ENCODE measurements at places on chromosomes 12 and 14.

DNA sequence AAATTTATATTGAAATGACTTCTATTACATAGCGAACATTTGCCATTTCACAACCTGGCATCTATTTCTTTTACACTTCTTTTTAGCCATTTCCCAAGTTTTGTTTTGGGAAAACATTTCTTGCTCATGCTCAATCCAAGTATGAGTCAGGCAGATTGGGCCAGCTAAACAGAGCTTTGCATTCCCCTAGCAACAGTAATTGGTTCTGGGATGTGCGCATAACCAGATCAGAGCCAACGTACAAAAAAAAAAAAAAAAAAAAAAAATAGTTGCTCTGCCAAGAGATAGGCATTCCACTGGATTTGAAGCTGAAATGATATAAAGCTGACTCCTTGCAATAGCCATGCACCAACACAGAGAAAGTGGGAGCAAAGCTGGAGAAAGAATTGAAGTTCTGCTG lies 37.5 kb downstream of the PLCZ1 start:
- no peak for DNase-seq

GRCh38 chr14:76866456-76866855 lies 40.2 kb downstream of the LRRC74A start:
- DNase-seq = no peak

- no peak for DNase-seq
Measured at GRCh38 chr12:41566703-41567102, 378.6 kb downstream of the PDZRN4 start.

GRCh38 chr14:104290058-104290667 lies 151.8 kb downstream of the KIF26A start:
- DNase-seq = no peak

DNA sequence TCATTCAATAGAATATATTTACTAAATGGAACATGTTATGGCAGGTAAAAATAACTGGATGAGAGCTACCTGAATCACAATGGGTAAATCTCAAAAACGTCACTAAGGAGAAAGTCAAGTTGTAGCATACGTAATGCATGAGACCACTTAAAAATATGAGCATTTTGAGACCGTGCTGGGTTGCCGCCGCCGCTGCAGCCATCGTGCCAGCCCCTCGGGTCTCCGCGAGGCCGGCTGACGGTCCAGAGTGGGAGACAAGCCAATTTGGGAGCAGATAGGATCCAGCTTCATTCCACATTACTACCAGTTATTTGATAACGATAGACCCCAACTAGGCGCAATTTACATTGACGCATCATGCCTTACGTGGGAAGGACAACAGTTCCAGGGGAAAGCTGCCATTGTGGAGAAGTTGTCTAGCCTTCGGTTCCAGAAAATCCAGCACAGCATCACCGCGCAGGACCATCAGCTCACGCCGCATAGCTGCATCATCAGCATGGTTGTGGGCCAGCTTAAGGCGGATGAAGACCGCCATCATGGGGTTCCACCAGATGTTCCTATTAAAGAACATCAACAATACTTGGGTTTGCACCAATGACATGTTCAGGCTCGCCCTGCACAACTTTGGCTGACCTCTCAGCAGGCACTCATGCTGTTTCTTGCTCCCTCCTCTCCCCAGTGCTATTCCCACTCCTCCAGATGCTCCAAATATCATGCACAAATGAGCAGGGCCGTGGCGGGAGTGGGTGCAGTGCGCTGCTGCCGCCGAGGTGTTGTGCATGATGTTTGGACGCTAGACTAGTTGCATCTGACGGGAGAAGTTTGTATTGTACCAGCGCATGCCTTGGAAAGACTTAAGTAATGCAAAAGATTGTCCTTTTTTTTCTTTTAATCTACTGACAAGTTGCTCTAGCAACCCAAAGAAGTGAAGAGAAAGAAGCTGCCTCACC lies 6.3 kb upstream of the BRMS1L start:
- DNase-seq = no peak
